ENCODE measurements at places on chromosomes 2 and 18.

GRCh38 chr18:12283666-12284065 is 24.4 kb upstream of the TUBB6 start:
- DNase-seq: no peak

- DNase-seq: no peak
Measured at GRCh38 chr2:233281553-233281952, 26.1 kb upstream of the SAG start.

- no peak for DNase-seq
Measured at GRCh38 chr2:64337314-64337713, 116.6 kb upstream of the LGALSL start.

DNA sequence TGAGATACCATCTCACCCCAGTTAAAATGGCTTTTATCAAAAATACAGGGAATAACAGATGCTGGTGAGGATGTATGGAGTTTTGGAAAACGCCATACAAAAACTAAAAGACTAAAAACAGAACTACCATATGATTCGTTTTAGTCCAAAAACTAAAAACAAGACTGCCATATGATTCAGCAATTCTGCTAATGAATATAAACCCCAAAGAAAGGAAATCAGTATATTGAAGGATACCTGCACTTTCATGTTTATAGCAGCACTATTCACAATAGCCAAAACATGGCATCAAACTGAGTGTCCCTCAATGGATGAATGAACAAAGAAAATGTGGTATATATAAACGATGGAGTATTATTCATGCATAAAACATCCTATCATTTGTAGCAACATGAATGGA is 224.4 kb upstream of the MC4R start:
- no peak for DNase-seq

- no peak for DNase-seq
Measured at GRCh38 chr2:95372845-95373244, 29.7 kb upstream of the FAHD2A start.

DNA sequence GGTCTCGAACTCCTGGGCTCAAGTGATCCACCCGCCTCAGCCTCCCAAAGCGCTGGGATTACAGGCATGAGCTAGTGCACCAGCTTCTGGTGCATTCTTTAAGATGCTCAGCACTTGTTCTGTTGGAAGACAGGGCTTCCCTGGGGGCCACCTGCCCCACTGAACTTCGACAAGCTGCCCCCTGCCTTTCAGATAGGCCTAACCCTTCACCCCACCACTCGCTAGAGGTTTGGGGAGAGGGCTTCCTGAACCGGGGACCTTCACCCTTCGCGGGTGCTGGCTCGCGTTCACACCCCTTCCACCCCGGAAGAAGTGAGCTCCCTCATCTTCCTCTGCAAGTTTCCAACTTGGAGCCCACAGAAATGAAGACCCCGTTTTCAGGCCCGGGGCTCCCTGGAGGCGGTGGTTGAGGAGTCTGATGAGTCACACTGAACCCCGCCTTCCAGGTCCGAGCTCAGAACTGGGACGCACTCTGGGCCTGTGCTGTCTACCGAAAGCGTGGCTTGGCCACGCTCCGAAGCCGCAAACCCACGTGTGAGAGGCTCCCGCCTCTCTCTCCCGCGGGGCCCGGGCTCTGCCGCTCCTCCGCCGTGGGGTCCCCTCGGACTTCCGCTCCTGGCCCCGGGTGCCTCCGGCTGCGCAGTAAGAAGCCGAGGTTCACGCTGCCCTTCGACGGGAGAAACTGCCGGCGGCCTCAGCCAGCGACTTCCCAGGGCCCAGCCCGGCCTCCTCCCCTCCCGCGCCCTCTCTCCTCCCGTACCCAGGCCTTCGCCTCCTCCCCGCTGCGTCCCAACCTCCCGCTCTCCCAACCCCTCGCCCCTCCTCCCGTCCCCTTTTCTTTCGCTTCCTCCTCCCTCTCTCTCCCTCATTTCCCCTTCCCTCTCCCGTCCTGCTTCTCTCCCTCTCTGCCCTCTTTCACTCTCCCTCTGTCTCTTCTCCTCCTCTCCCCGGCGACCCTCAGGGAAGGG is 47.5 kb upstream of the SP3 start:
- DNase-seq: no peak

DNA sequence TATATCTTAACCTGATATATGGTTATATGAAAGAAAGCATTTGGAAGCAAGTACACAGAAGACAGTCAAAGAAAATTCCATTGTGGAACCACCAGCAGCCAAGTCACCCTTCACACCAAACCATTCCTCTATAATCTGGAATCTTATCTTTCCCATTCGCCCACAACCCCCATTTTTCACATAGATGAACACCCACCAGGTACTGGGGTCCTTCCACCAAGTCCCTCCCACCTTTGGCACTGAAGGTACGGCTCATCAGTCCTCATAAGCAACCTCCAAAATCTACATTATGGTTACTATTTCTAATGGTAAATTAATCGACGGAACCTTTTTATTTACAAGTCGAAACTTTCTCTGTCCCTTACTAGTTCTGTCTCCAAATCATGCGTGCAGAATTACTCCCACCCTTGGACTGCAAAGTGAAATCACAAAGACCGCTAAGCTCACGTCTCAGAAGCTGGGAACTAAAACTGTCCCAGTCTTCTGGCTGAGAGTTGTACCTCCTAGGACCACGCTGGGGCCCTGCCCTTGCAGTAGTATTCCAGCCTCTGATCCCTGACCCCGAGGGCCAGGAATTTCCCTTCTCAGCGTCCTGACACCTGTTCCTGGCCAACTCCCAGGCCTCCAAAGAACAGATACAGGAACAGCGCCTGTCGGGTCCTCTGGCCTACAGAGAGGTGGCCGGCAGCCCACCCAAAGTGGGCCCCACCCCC is 702 bp downstream of the OLA1 start:
- DNase-seq: no peak

- DNase-seq: no peak
Measured at GRCh38 chr2:10514743-10515142, 66.6 kb upstream of the ODC1 start.

GRCh38 chr18:28984731-28985130 is 807.8 kb upstream of the CDH2 start:
- no peak for DNase-seq

- DNase-seq: no peak
Measured at GRCh38 chr2:179876266-179876665, 14.9 kb upstream of the ZNF385B start.

DNA sequence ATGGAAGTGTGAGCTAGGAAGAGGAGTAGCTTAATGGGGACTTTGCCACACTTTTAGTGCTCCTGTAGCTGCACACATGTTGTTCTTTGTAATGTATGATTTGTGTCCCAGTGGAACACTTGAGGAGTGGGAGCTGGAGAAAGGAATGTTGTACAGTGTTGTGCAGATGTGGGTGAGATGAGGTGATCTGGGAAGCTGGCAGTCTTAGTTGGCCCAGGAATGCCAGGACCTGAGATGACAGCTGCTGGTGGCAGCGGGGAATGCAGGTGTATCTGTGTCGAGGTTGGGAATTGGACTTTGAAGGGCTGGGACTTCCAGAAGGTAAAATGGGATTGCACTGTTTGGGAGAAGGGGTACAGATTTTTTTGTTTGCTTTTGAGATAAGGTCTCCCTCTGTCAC is 23.6 kb downstream of the NEDD4L start:
- DNase-seq: no peak

DNA sequence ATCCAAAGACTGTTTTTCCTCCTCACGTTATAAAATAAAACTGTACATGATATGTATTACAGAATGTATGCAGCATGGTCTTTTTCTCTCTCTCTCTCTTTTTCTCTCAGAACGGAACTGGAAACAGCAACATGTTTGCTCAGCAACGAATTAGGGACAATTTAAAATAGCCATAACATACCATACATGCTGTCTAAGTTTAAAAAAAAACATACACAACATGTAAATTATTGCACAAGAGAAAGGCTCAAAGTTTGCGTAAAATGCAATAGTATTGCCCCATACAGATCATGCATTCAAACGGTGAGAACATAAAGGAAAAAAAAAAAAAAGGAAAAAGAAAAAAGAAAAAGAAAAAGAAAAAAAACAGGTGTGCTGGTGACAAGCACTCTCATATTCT is 93.6 kb downstream of the BCL11A start:
- no peak for DNase-seq

DNA sequence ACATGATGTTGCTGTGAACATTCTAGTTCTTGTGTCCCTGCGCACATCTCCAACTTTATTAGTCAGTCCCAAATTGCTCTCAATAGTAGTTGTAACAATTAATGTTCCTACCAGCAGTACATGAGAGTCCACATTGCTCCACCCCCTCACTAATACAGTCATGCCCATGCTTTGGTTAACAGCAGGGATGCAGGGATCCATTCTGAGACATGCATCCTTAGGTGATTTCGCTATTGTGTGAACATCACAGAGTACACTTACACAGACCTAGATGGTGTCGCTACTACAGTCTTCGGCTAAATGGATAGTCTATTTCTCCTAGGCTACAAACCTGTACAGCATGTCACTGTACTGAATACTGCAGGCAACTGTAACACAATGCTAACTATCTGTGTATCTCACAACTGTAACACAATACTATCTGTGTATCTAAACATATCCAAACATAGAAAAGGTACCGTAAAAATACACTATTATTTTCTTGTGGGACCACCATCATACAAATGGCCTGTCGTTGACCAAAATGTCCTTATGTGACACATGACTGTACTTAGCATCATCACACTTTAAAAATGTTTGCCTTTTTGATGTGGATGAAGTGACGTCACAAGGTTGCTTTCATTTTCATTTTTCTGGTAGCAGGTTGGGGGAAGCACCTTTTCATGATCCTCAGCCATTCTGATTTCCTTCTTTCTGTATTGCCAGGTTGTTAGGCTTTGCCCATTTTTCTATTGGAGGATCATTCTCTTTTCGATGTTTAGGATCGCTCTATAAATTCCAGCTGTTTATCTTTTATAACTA is 82.9 kb upstream of the RNF152 start:
- DNase-seq: no peak
